ENCODE measurements at places on chromosomes 13 and 19.

GRCh38 chr13:44128552-44129001 is 245.0 kb upstream of the SERP2 start:
- DNase-seq: no peak

GRCh38 chr13:35923347-35923746 is 207.8 kb downstream of the DCLK1 start:
- DNase-seq: no peak

GRCh38 chr13:71306821-71307220 is 560.2 kb downstream of the DACH1 start:
- DNase-seq: no peak

DNA sequence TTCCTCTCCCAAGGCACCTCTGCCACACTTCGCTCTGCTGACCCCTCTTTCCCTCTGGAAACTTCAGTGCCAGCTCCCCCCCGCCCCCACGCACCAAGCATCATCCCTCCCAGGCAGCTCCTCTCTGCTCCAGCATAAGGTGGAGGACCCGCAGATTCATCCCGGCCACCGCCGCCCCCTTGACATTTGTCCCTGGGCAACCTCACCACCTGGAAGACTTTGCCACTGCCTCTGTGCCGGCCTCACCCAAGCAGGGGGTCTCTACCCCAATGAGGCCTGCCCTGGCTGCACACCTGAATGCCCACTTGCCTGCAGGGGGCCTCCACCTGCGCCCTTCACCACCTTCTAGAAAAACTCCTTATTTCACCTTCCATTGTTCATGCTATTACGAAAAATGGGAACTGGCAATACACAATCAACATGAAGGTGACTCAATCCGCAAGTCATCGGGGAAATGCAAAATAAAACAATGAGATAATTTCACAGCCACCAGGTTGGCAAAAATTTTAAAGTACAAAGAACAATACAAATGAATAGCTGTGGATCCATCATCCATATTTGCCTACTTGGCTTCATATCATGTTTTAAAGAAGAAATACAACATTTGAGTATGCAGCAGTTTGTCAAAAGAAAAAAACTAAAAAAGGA is 21.9 kb downstream of the CCNE1 start:
- no peak for DNase-seq

GRCh38 chr19:38850436-38850975 is 720 bp upstream of the HNRNPL start:
- DNase-seq: peak; percentile 77

DNA sequence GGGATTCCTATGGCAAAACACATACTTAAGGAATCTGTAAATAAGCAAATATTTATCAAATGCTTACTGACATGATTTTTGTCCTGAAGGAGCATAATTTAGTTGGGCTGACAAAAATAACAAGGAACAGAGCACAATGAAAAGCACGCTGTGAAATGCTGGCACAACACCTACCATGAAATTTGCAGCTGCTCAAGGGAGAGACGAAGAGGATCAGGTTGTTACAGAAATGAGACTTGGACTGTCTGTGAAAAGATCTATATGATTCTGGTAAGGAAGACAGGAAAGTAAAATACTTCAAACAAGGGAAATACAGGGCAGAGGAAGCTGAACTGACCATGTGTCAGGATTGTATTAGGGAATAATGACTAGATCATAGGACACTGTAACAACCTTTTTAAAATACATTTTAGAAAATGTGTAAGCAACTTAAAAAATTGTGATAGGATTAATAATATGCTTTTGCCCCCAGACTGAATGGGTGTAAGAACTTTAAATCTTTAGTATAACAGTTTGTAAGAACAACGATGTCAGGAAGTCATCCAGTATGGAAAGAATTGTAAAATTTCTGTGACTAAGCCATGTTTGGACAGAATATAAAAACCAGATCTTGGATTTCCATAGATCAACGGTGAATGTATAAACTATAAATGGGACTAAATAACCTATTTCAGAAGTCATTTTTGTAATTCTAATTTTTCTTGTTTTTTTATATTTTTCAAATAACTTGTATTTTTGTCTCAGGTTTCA is 1556.0 kb downstream of the EFNB2 start:
- DNase-seq: no peak

Data from SHP77 (cell line).